ENCODE measurements at places on chromosomes 3 and 15. TPM values are rescaled to one million over a fixed set of nuclear protein-coding genes. Genes with fewer than 3 reads are reported as not detected.

DNA sequence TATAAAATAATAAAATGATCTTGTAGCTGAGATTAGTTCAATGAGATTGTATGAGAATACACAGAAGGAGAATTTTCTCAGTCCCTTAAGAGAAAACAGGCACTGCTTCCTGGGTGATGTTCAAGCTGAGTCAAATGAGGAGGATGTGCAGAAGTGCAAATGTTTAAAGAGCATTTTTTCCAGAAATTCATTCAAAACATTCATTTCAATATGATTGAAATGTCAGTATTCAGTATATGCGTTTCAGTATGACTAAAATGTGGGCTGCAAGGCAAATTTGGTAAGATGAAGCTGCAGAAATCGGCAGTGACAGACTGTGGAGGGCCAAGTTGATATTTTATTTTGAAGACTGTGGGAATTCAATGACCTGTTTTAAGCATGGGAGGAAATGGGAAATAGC is 19.3 kb upstream of the PYDC2 start:
- no peak for DNase-seq

GRCh38 chr3:71064956-71065763 is 518.4 kb downstream of the FOXP1 start:
- peak; percentile 59 for DNase-seq

GRCh38 chr15:70892912-70893560 is 410 bp downstream of the LRRC49 start:
- DNase-seq: peak; percentile 84

Gene QARS1
- 291 TPM for total RNA-seq

Gene KCNAB1
- total RNA-seq: not detected

Gene OR5AC2
- not detected for total RNA-seq

Measured in HT-29 (cell line).